ENCODE measurements at places on chromosomes 12 and 14.

DNA sequence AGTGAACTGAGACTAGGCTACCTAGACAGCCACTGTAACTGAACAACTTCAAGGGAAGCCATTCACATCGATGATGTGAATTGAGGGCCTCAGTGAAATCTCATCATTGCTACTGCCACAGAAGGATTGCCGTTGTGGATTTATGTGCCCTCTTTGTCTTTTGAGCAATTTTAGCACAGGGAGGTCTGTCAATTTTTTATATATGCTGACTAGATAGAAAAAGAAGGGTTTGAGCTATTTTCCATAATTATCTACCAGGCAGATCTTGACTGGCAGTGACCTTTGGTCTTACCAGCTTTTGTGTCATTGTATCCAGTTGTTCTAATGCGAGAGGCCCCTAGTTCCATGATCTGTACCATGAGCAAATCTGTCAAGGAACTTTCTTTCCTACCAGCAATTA lies 179.4 kb downstream of the ERC1 start:
- no peak for DNase-seq

DNA sequence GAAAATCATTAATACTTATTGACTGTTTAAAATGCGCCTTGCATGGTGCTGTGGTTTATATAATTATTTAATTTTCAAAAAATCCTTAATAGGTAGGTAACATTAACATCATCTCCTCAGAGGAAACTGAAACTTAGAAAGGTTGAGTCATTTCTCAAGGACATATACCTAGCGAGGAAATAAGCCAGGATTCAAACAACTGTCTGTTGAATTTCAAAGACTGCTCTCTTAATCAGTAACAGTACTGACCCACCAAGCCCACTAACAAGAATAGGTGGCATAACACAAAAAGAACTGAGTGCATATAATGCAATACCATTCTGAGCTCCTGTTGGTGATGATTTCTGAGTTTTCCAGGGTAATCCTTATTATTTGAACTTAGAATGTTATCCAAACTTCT lies 174.3 kb downstream of the SOX5 start:
- no peak for DNase-seq

DNA sequence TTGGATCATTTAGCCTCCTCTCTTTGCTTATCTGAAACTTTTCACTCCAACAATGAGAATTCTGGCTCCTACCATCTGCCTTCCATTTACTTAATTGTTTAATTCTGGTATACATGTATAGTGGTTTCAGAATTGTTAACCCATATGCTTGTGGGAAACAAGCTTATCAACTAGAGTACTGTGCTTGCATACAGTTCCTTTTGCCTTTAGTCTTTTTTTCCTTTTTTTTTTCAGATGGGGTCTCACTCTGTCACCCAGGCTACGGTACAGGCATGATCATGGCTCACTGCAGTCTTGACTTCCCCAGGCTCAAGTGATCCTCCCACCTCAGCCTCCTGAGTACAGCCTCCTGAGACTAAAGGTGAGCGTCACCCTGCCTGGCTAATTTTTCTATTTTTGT lies 153.8 kb upstream of the LHX5 start:
- DNase-seq: no peak

DNA sequence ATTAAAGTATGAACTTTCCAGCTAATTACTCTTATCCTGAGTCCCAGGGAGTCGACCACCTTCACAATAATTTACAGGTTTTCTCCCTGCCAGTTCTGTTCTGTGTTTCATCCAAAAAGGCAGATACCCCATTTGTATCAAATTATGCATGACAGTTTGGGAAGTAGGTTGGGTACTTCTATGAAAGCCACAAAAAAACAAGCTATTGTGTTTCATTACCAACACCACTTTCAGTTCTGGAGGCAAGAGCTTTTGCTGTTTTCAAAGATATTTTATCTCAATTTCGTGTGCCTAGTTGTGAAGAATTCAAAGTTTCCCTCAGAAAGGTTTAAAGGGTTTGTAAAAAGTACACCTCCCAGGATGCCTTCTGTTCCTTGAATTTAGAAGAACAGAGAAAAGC lies 557.4 kb downstream of the FLRT2 start:
- DNase-seq: no peak

DNA sequence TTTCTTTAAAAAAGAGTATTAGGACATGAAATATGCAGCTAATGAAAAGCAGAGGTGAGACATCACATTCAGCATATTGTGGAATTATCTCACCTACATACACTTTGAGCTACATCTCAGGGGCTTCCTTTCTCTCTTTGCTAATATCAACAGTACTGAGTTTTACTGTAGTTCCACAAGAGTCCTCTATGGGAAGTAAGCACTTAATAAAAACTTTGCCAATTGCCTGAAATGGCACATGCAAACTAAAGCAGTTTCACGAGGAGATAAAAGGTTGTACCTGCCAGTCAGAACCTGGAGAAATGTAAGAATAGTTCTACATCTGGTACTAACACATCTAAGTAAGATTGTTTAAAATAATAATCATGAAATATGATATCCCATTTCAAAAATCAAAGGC lies 73.5 kb upstream of the GPHB5 start:
- no peak for DNase-seq

- DNase-seq: no peak
Measured at GRCh38 chr14:93185349-93185720, 218 bp downstream of the LYSET start.

- DNase-seq: peak; percentile 90
Measured at GRCh38 chr12:118135788-118136558, at the start of gene PEBP1. PEBP1 (plus strand) TSS chr12:118136124; CDS start chr12:118136210, 86 bp downstream.

- no peak for DNase-seq
Measured at GRCh38 chr14:51605575-51605974, 46.1 kb upstream of the FRMD6 start.

- DNase-seq: no peak
Measured at GRCh38 chr12:16563504-16563903, 42.5 kb downstream of the LMO3 start.

- DNase-seq: no peak
Measured at GRCh38 chr12:25249931-25250738, 594 bp downstream of the KRAS start.

DNA sequence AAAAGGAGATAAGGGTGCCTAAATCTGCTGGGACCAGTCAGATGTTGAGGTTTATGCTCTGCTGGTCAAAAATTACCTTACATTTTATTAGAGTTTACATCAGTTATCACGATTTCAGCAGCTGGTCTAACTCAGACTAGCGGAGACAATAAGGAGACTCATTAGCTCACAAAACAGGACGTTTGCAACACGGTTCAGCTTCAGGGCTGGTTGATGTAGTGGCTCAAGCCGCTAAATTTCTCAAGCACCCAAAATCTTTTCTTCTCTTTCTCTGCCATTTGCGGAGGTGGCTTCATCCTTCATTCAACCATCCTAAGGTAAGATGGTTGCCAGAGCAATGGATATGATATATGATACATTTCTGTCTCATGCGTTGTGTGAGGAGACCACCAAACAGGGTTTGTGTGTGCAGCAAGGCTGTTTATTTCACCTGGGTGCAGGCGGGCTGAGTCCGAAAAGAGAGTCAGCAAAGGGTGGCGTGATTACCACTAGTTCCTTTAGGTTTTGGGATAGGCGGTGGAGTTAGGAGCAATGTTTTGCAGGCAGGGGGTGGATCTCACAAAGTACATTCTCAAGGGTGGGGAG lies 30.3 kb upstream of the CLIP1 start:
- no peak for DNase-seq

- no peak for DNase-seq
Measured at GRCh38 chr12:51399891-51400290, 8.7 kb upstream of the GALNT6 start.

DNA sequence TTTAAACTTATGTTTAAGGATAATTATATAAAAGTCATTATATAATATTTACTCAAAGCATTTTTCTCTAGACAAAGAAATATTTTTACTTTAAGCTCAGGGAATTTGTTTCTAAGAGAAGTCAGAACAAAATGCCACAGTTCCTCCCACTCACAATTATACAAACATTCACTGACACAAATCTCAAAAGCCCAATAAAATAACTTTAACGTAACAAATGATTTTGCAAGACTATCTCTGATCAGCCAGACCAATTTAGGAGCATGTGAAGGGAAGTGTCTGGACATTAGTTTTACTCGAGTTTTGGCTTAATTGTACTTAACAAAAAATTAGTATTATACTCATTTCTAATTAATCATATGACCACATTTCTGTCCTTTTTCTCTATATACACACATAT lies 41.2 kb downstream of the COCH start:
- no peak for DNase-seq

- no peak for DNase-seq
Measured at GRCh38 chr14:50740856-50741255, 72.8 kb upstream of the SAV1 start.

- no peak for DNase-seq
Measured at GRCh38 chr14:63928744-63929174, 76.0 kb downstream of the SYNE2 start.

DNA sequence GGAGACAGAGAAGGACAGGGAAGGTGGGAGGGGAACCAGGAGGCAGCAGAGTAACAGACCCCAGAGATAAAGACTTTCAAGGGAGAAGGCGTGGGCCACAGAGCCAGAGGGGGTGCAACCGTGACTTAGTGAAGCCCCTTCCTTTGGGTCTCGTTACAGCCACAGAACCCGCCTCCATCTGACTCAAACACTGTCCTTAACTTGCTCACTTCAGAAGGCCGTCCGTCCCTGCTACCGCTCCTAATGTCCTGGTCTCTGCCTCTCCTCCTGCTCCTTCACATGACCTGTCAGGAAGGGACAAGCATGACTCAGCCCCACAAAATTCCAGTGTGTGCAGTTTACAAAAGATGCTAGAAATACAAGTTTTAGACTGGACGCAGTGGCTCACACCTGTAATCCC lies 18.0 kb downstream of the RIMBP2 start:
- peak; percentile 12 for DNase-seq

DNA sequence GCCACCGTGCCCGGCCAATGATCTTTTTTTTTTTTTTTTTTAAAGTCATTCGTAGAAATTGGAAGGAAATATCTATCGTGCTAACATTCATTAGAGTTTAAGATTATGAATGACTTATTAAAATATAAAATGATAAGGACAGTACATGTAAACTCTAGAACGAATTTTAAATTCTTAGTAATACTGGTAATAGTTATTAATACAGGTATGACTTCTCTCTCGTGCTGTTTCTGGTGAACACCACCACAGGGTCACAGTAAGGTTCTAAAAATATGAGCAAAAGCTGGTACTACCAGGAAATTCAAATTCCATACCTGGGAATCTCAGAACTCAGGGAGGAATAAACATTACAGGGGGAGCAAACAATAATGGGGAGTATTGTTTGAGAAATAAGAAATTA lies 26.2 kb downstream of the WNK1 start:
- DNase-seq: no peak

- no peak for DNase-seq
Measured at GRCh38 chr12:120625557-120626419, 14.6 kb upstream of the CABP1 start.

DNA sequence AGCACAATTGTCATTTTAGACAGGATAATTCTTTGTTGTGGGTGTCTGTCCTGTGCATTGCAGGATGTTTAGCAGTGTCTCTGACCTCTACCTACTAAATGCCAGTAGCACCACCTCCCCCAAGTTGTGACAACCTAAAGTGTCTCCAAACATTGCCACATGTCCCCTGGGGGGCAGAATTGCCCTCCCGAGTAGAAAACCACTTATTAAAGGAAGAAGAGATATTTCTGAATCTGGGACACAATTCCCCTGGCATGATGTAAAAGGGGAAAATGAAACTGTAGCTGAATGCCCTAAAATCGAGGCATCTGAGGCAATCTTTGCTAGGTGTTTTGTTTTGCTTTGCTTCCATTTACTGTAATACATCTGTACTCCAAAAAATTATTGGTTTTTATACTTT lies 116.8 kb upstream of the NAP1L1 start:
- DNase-seq: no peak

GRCh38 chr12:132450418-132451171 lies 39.4 kb upstream of the FBRSL1 start:
- no peak for DNase-seq

- DNase-seq: no peak
Measured at GRCh38 chr12:104467346-104467837, 10.6 kb downstream of the CHST11 start.

- peak; percentile 70 for DNase-seq
Measured at GRCh38 chr14:93906341-93907329, 20.5 kb upstream of the FAM181A start.

GRCh38 chr14:99188731-99189191 lies 83.2 kb downstream of the BCL11B start:
- DNase-seq: no peak

DNA sequence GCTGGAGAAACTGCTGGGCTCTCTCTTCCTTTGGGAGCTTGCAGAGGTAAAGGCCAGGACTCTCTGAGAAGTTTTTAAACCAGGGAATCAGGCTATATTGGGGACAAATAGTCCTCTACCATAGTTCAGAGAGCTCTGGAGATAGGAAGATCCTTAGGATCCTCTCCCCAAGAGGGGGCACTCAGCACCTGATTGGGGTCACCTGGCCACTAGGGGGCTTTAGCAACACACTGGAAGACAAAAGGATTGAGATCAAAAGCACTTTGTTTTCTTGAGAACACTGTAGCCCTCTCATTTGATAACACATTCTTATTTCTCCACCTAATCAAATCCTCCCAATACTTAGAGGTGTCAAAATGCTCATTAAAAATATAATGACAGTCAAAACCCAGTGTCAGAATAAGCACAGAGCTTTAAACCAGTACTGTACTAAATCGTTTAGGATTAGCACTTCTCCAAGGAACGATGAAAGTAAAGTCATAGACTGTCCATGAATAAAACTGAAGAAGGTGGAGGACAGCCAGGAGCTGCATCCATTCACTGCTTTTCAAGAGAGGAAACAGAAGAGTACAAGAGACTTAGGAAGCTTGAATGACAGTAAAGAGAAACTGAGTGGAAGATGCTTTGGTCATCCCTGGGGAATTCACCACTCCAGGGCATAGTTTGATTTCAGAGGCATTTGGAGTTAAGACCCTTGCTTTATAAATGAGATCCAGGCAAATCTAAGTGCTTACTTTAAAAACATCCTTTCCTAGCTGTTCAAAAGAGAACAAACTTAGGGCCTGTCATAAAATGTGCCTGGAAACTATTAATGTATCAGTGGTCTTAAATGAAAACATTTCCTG lies 26.5 kb downstream of the BMP4 start:
- no peak for DNase-seq

DNA sequence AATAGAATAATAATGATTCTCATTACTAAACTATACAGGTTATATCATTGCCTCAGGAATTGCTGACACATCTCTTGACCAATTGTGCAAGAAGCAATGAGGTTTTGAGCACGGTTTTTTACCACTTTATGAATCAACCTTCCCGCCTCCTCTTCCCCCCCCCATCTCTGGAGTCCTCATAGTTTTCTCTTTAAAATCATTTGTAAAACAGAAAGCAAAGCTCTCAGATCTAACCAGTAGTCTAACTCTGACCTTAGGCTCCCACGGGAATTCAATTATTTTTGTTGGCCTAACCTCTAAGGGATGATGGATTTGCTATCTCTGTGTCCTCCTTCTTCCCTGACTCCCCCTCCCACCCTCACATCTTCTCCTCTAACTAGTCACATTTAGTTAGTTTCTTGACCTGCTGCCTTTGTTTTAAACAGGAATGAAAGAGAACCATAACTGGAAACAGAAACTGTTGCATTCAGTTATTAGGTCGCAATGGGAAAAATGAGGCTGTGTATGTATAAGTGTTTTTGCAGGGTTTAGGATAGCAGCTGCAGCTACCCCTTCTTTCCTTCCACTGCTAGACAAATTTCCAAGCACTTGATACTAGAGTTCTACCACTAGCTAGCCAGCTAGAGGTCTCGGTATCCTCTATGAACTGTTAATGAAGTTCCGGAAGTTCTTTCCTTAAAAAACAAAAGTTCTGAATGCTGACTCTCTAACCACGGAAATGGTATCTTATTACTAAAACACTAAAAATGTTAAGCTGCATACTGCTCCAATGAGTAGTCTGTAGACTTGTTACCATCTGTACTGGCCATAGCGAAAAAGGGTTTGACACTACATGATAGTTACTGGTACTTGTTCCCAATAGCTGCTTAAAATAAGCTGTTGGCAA lies 65.4 kb downstream of the TAOK3 start:
- no peak for DNase-seq
